ENCODE measurements at places on chromosomes 3 and 15.

GRCh38 chr15:63992300-63992699, 54.0 kb downstream of the DAPK2 start:
- no peak for DNase-seq

DNA sequence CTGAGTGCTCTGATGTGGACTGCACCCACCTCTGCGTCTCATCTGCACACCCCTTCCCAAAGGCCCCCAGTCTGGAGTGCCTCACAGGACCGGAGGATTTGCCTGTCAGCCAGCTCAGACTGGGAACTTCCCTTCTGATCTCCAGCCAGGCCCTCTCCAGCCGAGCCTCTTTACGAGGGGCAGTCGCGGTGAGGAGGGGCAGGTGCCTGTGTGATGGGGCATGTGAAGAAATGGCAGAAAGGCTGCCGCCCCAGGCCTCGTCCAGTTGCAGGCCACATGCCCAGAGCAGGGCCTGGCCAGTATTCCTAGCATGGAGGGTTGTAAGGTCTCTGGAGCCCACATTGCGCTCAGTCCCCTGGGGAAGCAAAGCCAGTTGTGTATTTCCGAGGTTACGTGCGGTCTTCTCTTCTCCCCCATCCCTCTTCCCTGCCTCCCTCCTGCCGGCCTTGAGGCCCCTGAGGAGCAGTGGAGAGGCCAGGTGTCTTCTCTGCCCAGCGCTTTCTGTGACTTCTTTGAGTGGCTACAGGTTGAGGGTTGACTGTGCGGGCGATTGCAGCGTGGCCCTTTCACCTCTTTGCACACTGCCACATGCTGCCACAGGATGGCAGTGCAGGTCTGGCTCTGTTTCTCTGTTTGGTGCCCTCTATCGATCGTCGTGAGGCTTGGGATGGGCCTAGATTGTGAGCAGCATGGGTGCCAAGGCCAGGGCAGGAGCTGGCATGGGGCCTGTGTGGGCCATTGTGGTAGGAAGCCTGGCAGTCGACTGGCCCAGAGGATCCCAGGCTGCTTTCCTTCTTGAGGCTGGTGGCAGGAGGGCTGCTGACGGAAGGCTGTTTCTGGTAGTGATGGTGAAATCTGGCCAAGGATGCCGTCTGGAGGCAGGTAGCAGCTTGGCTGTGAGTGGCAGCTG, 5.3 kb downstream of the CLK3 start:
- DNase-seq: peak; percentile 74

GRCh38 chr3:97810779-97811390, 10.9 kb upstream of the CRYBG3 start:
- DNase-seq: no peak

DNA sequence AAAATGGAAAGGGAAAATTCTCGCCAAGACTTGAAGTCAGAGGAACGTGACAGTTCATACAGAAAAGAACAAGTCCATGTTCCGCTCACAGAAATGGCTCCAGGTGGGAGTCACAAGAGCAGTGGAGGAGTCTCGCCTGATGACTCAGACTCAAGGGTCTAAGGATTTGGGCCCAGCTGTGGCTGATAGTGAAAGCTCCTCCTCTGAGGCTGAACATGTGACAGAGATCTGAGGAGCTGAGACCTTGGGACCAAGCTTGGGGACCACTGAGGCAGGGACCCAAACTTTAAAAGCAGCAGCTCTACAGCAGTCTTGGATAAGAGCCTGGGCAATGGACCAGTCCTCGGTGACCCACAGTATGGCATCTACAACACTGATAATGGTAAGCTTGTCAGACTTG, 9.3 kb upstream of the VEPH1 start:
- no peak for DNase-seq

GRCh38 chr15:99250001-99250400, 620 bp upstream of the TTC23 start:
- no peak for DNase-seq

- DNase-seq: no peak
Measured at GRCh38 chr3:177437513-177438337, 240.4 kb upstream of the TBL1XR1 start.

DNA sequence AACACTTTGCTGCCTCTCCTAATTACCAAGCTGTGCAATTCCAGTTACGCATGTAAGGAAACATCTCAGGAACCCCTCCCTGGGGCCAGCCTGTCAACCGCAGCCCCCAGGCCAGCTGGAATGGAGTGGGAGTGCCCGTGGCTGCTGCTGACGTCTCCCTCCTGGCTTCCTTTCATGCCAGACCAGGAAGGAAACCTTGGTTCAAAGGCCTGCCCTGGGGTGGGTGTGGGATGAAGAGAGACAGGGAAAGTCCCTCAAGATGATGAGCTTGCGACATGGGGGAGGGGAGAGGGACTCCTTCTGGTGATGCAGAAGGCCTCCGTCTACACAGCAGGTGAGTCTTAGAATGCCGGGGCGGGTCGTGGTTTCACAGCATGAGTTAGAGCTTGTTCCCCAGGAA, 11.4 kb upstream of the CYP11A1 start:
- no peak for DNase-seq

DNA sequence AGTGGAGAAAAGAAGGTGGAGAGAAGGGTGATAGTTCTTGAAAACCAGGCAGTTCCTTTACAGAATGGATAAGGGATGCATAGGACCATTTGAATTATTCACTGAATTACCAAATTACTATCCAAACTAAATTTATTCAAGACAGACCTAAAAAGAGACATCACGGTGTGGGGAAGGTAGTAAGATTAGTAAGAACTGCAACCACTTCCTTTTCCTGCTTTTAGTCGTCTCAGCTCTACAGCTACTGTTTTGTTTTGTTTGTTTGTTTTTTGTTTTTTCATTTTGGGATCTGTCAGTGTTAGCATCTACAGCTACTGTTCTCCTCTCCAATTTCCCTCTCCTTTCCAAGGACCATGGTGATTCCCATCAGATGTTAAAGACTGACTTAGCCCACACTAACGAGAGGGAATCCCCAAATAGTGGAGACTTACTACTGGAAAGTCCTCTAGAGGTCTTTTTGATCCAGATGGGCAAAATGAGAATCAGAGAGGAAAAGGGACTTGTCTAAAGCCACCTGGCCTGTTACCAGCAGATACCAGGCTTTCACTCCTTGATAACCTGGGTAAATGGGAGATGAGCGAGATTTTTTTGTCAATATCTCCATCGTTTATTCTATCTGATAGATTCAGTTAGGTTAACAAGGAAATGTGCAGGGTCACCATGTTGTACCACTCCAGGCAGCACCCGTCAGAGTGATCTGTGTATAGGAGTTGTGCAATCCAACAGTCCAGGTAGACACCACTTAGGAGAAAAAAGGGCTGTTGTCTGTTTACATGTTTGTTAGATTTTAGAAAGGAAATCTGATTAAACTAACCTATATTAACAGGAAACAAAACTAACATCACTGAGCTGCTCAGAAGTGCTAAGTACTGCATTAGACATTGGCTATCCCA, 6.0 kb downstream of the HCLS1 start:
- no peak for DNase-seq

DNA sequence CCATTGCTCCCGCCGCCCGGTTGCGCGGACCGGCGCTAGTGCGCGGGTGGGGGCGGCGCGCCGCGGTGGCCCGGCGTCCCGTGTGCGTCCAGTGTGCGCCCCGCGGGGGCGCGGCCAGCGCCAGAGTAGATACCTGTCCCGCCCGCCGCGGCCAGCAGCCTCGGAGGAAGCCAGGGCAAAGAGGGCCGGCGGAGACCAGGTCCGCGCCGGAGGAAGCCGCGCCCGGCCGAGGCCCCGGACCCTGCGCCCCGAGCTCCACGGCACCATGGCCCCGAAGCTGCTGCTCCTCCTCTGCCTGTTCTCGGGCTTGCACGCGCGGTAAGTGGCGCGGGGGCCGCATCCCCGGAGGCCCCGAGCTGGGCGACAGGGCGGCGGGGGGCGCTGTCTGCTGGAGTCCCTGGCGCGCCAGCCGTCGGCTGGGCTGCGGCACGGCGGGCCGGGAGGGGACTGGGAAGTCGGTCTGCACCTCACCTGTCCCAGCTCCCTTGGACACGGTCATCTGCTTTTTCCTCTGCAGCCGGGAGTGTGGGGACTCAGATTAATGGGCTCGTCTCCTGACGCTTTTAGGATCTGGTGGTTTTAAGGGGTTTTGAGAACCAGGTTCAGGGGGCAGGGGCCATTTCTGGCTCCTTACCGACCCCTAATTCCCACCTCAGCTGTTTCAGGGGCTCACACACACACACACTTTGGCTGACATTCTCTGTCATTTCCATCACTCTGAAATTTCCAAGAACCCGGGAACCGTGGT, 464 bp downstream of the GABRG3 start:
- no peak for DNase-seq

- DNase-seq: no peak
Measured at GRCh38 chr3:174191380-174191779, 667.8 kb upstream of the NAALADL2 start.

- DNase-seq: no peak
Measured at GRCh38 chr15:37368961-37369360, 268.6 kb upstream of the MEIS2 start.

DNA sequence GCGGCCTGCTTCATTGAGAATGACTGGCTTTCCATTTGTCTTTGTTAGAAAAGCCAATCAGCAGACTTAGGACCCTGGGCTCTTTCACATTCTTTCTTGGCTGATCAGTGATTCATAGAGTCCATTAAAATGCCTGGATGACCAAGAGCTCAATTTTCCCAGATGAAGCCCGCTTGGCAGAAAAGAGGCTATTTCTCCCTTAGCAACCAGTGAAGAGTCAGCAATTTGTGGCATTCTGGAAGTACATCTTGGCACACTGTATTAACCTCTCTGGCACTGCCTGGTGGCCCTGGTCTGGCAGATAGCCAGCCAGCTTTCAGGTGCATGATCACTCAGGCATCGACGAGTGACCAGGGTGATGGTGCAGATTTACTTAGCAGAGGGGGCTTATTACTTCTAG, 145.7 kb upstream of the PLAAT1 start:
- no peak for DNase-seq

DNA sequence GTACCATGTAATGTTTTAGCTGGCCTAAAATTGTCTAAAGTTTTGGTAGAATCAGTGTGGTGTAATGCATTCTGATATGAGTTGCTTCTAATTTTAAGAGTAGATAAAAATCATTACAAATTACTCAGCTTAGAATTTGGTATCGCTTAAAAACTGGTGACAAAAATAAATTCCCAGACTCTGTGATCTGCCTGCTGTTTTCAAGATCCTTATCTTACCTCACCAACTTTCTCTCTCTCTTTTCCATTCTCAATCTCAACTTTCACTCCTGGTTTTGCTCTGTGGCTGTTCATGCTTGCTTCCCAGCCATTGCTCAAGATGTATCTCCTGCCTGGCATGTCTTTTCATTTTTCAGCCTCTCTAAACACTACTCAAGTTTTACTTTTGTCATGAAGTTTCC, 45.7 kb downstream of the TCF12 start:
- no peak for DNase-seq

GRCh38 chr3:7978087-7978422, 523.6 kb upstream of the LMCD1 start:
- no peak for DNase-seq

GRCh38 chr15:47991357-47991756, 129.4 kb upstream of the SLC24A5 start:
- no peak for DNase-seq

GRCh38 chr3:11727207-11727606, 83.5 kb upstream of the VGLL4 start:
- no peak for DNase-seq

DNA sequence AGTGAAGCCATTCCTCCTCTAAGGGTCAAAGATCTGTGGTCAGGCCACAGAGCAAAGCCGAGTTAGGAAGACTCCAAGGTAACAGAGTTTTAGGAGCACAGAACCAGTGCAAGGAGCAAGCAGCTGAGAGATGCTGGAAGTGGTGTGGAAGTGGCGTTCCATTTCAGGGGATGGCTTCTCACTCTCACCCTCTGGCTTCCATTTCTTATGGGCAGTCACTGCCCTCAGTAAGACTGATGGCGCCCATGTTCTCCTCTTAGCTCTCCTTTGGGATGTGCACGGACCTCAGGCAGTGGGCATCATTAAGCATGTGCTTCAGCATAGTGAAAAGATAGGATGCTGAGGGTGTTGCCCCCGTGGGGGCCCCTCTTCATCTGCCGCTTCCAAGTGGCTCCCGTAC, 90.3 kb downstream of the ASB7 start:
- DNase-seq: no peak

GRCh38 chr3:52238761-52239701, at the start of gene TWF2:
Gene TWF2, minus strand, starts transcription at chr3:52239158. Its CDS starts 142 bp downstream, at chr3:52239016.
- DNase-seq: peak; percentile 91

DNA sequence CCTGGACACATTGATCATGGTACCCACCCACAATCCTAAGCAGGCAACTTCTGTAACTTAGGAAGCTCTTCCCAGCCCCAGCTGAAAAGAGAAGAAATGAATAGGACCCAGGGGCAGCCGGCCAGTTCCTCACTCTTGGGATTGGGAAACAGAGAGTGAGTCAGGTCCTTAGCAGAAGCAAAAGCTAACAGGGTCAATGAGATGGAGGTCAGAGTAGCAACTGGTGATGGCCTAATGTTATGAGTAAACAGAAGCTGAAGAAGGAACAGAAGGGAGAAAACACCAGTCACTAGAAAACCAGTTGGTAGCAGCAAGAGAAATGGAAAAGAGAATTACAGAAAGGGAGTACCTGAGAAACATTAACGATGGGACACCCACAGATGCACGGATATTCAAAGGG, 20.0 kb downstream of the RIOX2 start:
- DNase-seq: no peak

DNA sequence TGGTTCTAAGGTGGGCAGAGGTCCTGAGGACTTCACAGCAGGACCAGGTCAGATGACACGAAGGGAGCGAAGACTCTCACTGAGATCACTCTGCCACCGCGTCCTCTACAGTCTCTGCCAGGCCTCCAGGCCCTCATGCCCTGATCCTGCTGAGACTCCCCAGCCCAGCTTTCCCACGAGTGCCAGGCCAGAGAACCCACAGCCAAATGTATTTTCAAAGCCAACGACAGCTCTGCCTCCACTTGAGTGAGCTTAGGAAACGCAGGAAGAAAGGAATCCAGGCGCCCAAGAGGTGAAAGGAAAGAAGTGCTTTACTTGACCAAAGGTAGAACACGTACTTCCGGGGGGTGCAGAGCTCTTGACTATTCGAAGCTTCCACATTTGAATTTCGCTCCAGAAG, 275.0 kb downstream of the XXYLT1 start:
- no peak for DNase-seq

GRCh38 chr15:41079717-41080116, 36.4 kb downstream of the INO80 start:
- no peak for DNase-seq

DNA sequence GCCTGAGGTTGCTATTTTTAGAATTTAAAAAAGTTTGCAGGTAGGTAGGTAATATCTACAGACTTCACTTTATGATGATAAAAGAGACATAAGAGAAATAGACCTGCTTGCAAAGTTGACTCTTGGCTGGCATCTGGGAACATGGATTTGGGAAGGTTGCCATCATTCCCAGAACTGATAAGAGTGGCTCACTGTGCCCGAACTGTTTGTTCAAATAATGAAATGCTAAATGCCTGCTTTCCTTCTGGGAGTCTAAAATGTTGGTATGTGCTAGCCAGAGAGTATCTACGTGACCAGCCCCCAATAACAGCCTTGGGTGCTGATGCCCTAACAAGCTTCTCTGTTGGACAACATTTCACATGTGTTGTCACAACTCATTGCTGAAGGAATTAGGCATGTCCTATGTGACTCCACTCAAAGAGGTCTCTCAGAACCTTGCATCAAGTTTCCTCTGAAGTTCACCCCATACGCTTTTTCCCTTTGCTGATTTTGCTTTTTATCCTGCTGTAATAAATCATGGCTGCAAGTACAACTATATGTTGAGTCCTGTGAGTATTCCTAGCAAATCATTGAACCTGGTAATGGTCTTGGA, 95.5 kb downstream of the FHIT start:
- no peak for DNase-seq

GRCh38 chr15:85311647-85312046, 68.8 kb upstream of the AKAP13 start:
- DNase-seq: no peak

GRCh38 chr15:99605490-99605931, 39.7 kb downstream of the MEF2A start:
- DNase-seq: no peak

Measured in naive thymus-derived CD4-positive, alpha-beta T cell (primary cell).